ENCODE measurements at places on chromosomes 12 and 14. TPM values are rescaled to one million over a fixed set of nuclear protein-coding genes. Genes with fewer than 3 reads are reported as not detected.

- no peak for DNase-seq
Observed at GRCh38 chr14:24868389-24868788, 181.6 kb downstream of the STXBP6 start.

GRCh38 chr14:61690039-61690438 lies 5.3 kb upstream of the HIF1A start:
- DNase-seq, result no peak

- DNase-seq, result no peak
Observed at GRCh38 chr14:101219896-101220703, 316.6 kb upstream of the RTL1 start.

GRCh38 chr14:67371247-67372148 lies 11.4 kb downstream of the EIF2S1 start:
- DNase-seq, result no peak

GRCh38 chr14:103708750-103709187 lies 6.5 kb downstream of the XRCC3 start:
- no peak for DNase-seq

GRCh38 chr14:54488318-54488645 lies 498 bp downstream of the GMFB start:
- peak; percentile 83 for DNase-seq

- DNase-seq, result peak; percentile 32
Observed at GRCh38 chr14:75242546-75243273, 35.9 kb upstream of the FOS start.

DNA sequence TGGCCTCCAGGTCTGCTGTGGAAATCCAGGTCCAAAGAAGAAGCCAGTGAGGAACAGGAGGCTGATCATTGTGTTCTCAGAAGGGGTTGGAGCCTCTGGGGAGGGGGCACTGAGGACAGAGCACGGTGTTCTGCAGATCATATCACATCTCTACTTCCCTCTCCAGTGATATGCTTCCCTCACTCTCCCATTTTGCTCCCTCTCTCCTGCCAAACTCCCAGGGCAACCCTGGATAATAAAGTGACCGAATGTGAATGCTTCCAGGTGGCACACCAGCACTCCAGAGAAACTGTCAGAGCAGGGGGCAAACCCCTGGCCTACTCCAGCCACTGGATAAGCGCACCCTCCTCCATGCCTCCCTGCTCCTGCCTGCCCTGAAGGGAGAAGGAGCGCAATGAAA lies 57.8 kb downstream of the DPF3 start:
- DNase-seq, result no peak

DNA sequence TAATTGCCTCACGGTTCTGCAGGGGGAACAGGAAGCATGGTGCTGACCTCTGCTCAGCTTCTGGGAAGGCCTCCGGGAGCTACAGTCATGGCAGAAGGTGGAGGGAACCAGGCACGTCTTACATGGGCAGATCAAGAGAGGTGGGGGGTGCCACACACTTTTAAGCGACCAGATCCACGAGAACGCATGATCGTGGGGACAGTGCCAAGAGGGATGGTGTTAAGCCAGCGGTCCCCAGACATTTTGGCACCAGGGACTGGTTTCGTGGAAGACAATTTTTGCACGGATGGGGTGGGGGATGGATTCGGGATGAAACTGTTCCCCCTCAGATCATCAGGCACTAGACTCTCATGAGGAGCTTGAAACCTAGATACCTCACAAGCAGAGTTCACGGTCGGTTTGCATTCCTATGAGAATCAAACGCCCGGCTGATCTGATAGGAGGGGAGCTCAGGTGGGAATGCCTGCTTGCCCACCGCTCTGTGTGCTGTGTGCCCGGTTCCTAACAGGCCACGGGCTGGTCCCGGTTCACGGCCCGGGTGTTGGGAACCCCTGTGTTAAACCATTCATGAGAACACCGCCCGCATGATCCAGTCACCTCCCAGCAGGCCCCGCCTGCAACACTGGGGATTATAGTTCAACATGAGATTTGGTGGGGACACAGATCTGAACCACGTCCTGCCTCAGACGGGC lies 96.9 kb downstream of the ADGRD1 start:
- no peak for DNase-seq

GRCh38 chr12:16568873-16569272 lies 37.1 kb downstream of the LMO3 start:
- no peak for DNase-seq

- DNase-seq, result peak; percentile 10
Observed at GRCh38 chr14:65686761-65687160, 274.2 kb downstream of the FUT8 start.

DNA sequence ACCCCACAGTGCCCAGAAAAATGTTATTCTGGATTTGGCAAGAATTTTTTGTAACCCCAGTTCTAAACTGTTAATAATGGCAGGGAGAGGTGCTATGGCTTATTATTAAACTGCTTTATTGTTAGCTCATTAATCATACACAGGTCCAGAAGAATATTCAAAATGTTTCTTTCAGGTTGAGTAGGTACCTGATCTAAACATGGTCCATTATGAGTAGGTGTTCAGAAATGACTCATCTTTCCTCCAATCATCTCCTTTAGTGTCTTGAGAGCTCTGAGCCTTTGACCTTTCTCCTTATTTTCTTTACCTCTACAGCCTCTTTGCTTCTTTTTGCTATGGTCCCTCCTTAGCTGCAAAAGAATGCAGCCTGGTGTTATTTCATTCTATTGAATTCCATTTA lies 211.0 kb upstream of the GARIN6 start:
- DNase-seq, result no peak

DNA sequence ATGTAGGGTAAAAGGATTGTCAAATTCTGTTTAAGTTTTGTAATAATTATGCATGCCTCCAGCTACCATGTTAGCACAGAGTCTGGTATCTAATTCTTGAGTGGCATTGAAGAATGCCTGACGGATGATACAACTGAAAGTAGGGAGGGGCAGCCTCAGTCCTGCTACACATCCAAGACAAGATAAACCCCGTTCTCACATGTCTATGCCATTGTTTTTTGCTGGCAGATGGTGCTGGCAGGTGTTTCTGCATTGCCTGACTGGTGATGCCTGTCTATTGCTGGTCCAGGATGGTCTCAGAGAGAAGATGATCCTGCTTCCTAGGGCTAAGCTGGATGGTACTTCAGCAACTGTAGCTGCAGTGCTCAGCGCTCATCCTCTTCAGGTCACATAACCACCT lies 245.8 kb upstream of the NAV3 start:
- no peak for DNase-seq

- no peak for DNase-seq
Observed at GRCh38 chr12:21521541-21521940, 4.6 kb upstream of the SPX start.

DNA sequence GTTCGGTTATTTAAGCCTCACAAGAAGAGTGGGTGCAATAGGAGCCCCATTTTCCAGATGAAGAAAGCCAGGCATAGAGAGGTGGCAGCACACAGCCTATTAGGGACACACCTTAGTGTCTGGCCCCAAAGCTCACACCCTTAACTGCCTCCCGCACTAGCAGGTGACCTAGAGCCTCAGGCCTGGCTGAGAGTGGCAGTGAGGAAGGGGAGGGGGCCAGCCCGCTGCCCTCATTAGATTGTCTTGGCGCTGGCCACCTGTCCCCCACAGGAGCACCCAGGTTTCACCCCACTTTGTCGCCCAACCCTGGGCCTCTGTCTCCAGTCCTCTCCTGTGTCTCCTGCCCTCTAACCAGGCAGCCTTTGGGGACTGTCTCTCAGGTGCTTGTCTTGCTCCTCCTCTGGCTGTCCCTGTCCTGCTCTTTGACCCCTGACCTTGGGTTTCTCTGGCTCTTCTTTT lies 18.5 kb upstream of the PGF start:
- DNase-seq, result no peak

DNA sequence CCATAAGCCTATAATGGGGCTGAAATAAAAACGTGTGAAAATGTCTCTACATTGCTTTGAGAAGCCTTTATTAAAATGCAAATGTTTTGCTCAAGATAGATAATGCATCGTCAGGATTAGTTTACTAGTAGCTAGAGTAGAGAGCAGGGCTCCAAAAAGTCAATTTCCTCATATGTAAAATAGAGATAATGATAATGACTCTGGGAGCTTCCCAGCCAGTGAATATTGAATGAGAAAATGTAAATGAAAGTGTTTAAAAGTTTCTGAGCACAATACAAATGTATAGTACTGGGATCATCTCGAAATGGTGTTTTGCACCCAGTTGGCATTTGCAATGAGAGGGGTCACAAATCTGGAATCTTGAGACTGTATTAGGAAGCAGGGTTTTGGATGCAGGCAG lies 135.3 kb downstream of the OTOGL start:
- no peak for DNase-seq

DNA sequence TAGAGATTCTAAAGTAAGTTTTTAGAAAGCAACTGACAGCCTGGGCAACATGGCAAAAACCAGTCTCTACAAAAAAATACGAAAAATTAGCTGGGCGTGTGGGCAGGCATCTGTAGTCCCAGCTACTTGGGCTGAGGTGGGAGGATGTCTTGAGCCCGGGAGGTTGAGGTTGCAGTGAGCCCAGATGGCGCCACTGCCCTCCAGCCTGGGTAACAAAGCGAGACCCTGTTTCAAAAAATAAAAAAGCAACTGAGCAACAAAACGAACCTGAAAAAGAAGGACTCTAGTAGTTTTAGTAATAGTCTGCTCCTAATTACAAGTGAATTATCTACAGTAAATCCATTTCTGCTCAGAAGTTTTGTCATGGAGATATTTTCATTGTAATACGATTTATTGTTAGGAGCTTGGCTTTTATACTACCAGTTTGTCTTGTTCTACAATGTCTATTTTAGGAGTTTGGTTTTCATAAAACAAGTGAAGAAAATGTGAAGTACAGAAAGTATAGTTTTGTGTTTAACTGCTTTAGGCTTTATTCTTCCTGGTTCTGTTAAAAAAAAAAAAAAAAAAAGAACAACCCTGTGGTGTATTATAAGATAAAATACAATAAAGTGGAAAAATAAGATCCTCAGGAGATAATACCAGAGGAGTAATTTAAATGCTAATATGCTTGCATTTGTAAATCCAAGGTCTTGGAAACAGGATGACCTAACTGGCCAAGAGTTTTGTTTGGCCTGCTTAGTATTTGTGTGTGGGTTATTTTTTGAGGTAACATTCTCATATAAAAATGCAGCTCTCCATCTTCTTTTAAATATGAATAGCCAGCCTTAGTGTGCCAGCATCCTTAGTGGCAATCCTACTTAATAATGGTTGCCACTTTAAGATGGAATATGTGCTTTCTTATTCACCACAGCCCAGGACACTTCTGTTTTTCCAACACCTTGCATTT lies 2.8 kb downstream of the TMX1 start:
- DNase-seq, result no peak

- no peak for DNase-seq
Observed at GRCh38 chr12:95269892-95270291, 52.3 kb downstream of the VEZT start.

DNA sequence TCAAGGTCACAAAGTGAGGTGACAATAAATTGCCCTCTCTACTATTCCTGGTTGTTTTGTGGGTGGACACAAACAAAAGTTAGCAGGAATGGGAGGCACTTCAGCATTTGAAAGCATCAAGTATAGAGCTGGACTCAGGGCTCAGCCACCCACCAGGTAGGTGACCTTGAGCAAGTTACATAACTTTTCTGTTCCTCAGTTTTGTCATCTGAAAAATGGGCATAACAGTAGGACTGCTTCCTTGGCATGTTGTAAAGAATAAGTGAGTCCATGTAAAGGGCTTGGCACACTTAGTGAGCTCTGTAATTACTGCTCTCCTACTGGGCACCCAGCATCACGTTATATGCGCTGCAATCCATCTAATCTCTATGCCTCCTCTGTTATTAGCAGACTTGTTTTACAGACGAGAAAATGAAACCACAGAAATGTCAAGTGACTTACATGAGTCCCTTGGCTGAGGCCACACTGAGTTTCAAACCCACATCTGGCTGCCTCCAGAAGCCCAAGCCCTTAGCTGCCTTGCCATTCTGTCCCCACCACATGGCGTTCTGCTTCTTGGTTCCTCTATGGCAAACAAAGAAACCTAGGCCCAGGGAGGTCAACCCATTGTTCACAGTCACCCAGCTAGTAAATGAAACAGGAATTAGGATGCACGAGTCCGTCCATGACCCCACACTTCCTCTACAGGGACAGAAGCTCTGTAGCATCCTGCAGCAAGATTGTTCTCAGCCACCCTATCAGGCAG lies 63.2 kb upstream of the SLC24A4 start:
- DNase-seq, result no peak

GRCh38 chr12:53781228-53781801 lies 29.5 kb upstream of the CISTR start:
- peak; percentile 34 for DNase-seq

DNA sequence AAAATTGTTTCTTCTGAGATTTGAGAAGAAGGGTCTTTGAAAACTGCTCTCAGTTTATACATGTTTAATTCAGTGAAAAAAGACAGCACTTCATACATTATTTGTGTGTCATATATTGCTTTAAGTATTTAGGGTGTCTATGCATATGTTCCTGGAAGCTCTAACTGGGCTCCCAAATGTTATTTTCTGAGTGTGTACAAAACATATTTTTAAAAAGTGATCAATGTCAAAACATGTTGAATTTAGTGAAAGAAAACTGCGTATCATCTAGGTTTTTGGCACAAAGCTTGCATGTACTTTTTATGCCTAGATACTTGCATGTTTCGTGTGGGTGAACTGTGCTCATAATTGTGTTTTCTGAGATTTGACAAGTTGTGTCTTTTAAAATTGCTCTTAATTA lies 81.6 kb downstream of the ASCL4 start:
- DNase-seq, result no peak

LYZ gene
- not detected for total RNA-seq

FGD6 gene
- 11.1 TPM for total RNA-seq

HOXC10 gene
- not detected for total RNA-seq

TTC9 gene
- 12.1 TPM for total RNA-seq

CLEC4D gene
- total RNA-seq, result 0.07 TPM

NRL gene
- 2.1 TPM for total RNA-seq

CHST11 gene
- 14.8 TPM for total RNA-seq
